ENCODE measurements at places on chromosomes 4 and X.

DNA sequence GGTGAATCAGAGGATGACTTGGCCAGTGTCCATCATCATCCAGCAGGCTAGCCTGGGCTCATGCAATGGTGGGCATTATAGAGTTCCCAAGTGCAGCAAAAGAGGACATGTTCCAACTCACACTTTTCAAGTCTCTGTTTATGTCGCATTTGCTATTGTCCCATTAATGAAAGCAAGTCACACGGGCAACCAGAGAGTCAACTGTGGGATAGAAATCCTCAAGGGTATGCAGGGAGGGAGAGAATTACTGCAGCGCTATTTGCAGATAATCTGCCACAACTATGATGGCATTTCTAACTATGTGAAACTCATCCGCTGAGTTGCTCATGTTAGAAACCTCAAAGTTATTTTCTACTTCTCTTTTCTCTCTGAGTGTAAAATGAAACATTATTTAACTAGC lies 78.5 kb upstream of the TAB3 start:
- DNase-seq, result no peak

- DNase-seq, result no peak
Observed at GRCh38 chrX:44844204-44844603, 383 bp downstream of the DUSP21 start.

DNA sequence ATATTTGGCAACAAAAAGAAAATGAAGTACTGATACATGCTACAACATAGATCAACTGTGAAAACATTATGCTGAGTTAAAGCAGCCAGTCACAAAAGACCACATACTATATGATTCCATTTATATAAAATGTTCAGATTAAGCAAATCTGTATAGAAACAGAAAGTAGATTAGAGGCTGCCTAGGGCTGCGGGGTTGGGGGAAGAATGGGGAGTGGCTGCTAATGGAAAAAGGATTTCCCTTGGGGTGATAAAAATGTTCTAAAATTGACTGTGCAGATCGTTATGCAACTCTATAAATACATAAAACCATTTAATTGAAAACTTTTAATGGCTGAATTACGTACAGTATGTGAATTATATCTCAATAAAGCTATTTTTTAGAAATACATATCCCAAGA lies 46.8 kb downstream of the NEK1 start:
- DNase-seq, result no peak

GRCh38 chr4:168440442-168441264 lies 39.6 kb downstream of the DDX60L start:
- DNase-seq, result no peak

GRCh38 chr4:119027811-119028210 lies 107.8 kb upstream of the MYOZ2 start:
- DNase-seq, result no peak

GRCh38 chr4:22500128-22500611 lies 15.7 kb downstream of the ADGRA3 start:
- no peak for DNase-seq

- DNase-seq, result no peak
Observed at GRCh38 chr4:140109737-140110136, 44.2 kb downstream of the MAML3 start.

GRCh38 chrX:77450996-77451395 lies 3.8 kb downstream of the FGF16 start:
- no peak for DNase-seq

DNA sequence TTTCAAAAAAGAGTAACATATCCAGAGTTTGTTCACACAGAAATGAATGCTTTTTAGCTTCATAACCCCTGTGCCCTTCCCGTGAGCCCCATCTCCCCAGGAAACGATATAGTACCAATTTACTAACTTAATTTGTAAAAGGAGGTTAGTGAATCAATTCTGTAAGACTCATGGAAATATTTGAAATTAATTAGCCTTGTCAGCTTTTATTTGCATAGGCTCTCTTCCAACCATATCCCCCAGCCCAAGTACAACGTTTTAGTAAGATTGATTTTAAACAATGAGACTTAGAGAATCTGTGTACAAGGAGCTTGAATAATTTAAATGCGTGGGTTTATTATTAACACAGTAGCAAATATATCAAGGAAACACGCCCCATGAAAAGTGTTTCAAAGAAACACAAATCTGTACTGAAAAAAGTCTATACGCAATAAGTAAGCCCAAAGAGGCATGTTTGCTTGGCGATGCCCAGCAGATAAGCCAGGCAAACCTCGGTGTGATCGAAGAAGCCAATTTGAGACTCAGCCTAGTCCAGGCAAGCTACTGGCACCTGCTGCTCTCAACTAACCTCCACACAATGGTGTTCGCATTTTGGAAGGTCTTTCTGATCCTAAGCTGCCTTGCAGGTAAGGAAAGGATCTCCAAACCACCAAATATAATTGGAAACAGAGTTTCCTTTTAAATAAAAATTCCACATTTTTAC lies at the start of gene VSIG1:
Gene VSIG1 (plus strand): TSS at position 512 of the 703 bp plus-strand sequence. CDS start 66 bp downstream, at position 578.
- DNase-seq, result no peak

GRCh38 chrX:9895225-9895912 lies 71.8 kb upstream of the CLDN34 start:
- no peak for DNase-seq

DNA sequence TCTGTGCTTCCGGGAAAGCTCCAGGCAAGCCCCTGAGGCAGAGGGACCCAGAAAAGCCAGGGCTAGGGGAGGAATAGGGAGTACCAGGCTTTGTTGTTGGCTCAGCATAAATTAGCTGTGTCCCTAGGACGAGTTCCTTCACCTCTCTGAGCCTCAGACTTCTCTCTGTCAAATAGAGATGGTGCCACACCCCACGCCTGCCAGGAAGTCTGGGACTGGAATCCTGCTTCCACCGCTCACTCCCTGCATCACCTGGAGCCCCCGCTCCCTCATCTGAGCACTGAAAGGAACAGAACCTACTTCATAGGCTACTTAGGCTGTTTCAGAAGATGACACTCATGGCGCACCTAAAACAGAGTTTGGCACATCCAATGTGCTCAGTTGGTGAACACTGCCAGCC lies 8.1 kb upstream of the JAKMIP1 start:
- no peak for DNase-seq

DNA sequence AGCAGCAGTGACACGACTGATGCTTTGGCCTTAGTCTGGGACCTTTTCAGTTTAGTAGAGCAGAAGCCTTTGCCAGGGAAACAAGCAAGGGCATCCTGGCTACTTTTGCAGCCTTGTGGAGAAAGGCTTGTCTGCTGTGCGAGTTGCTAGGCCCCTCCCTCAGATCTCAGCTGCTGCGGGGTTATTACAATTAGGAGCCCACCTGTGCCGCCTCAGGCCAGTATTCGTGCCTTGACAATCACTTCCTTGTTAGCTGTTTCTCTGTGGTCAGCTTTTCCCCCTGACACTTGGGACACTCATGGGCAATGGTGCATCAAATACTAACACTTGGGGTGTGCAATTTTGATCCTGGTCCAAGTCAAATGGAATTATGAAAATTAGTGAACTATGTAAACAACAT lies 67.9 kb downstream of the SH2D1A start:
- DNase-seq, result no peak

DNA sequence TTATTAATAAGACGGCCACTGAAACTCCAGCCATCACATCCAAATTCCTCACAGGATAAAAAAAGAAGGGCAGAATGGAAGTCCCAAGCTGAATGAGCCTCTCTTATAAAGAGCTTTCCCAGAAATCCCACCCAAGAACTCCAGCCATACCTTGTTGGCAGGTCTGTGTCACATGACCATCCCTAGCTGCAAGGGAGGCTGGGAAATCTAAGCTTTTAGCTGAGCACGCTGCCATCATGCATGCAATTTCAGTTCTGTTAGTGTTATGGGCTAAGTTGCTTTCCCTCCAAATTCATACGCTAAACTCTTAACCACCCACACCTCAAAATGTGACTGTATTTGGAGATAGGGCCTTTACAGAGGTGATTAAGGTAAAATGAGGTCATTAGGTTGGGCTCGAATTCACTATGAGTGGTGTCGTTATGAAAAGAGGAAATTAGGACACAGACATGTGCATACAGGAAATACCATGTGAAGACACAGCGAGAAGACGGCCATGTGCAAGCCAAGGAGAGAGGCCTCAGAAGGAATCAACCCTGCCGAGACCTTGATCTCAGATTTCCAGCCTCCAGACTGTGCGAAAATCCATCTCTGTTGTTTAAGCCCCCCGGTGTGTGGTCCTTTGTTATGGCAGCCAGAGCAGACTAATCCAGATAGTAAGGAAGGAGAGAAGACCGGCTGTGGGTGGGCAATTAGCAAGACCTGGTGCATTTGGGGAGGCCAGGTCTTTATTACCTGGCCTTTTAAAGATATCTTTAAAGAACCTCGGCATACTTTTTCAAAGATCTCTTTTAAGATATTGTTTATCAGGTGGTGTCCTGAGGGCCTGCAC lies 317.6 kb downstream of the BCOR start:
- no peak for DNase-seq

DNA sequence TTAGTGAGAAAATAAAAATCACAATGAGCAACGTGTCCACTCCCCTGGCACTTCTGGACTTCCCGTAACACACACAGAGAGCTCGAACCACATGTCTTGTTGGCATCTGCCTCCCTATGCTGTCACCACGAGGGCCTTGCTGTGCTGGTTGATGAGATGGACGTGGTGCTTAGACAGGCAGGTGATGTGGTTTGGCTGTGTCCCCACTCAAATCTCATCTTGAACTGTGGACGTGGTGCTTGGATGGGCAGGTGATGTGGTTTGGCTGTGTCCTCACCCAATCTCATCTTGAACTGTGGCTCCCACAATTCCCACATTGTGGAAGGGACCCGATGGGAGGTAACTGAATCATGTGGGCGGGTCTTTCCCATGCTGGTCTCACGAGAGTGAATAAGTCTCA lies 40.0 kb downstream of the FGFRL1 start:
- no peak for DNase-seq

DNA sequence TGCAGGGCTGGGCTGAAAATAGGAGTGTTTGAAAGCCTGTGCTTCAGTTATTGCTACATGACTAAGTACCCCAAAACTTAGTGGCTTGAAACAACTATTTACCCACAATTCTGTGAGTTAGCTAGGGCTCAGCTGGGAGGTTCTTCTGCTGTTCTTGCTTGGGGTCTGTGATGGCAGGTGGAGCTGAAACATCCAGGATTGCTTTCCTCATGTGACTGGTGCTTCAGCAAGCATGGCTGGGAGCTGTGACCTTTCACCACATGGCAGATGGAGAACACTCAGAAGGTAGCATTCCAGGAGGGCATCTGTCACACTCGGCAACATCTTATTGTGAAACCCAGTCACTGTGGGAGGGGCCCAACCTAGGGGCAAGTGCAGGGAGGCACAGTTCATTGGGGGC lies 57.0 kb upstream of the TBC1D14 start:
- DNase-seq, result no peak

GRCh38 chr4:27628609-27629008 lies 768.0 kb downstream of the STIM2 start:
- no peak for DNase-seq

DNA sequence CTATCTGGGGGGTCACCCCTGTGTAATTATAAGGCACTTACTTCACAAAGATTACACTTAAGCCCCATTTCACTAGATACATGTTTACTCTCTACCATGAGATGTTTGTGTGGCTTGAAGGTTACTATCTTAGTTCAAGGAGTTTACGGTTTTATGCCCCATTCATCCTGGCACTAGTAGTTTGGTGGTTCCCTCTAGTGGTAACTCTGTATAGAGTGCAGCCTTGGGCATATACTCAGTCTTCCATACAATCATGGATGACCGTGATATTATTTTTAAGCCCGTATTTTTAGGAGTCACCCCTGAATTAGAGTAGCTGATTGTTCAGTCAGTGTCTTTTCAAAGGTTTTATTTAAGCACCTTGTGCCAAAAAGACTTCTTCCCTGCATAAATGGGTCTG lies 109.9 kb upstream of the FAM47C start:
- DNase-seq, result no peak

GRCh38 chr4:189436207-189436606 lies 504.5 kb upstream of the FRG1 start:
- DNase-seq, result no peak

DNA sequence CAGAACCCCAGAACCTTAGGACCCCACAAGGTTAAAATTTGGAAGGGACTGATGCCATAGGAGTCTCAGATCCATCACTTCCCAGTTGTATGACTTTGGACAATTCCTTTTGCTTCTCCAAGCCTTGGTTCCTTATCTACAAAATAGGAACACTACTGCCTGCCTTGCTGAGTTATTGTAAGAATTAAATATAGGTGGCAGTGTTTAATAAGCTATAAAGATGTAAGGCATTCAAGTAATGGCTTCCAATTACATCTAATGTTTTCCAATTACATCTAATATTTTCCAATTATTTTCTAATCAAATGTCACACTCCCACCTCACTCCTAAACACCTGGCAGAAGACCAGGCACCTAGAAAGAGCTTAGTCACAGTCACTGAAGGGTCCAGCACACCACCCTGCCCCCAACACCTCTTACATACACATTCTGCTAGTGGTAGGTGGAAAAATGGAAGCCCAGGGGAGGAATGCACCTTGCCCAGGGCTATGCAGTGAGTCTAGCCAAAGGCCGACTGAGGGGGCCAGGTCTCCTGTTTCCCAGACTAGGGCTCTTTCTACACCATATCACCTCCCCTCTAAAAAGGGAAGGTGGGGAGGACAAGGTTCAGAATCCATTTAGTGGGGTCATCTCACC lies 24.5 kb upstream of the KDM5C start:
- DNase-seq, result no peak

- DNase-seq, result peak; percentile 52
Observed at GRCh38 chrX:13750204-13750603, 15.7 kb downstream of the OFD1 start.

GRCh38 chrX:85223359-85223758 lies 20.2 kb downstream of the SATL1 start:
- no peak for DNase-seq

DNA sequence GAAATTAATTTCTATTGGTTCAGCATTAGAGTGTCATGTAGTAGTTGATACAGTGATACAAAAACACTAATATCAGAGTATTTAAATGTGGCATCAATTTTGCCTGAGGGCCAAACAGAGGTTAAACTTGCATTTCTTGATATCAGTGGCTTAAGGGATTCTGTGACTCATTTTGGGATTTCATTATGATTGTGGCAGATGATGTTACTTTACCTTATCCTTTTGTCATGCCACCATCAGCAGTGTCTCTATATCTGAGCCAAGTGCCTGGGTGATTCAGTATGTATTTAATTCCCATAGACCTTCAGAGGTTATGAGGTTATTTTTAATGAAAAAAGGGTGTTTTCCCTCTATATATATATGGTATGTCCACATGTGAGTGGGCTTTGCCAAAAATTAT lies 582.9 kb downstream of the ADGRL3 start:
- no peak for DNase-seq

DNA sequence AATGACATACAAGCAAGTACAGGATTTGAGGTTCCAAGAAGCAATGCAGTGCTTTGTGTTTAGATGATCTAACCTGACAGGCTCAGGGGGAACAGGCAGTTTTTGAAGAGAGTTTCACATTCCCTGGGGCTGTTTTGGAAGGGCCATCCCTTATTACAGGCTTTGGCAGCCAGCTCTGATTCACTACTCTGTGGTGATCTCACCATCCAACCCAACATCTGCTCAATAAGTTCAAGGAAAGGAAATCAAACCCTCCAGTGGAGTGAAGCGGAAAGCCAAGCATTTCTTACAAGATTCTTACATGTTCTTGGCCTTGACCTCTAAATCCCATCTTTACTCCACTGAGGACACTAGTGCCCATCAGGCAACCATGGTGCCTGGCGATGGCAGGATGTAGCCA lies 7.5 kb downstream of the IDS start:
- DNase-seq, result no peak

- no peak for DNase-seq
Observed at GRCh38 chrX:40325161-40325560, 227.4 kb upstream of the BCOR start.

GRCh38 chrX:128728943-128729342 lies 676.7 kb upstream of the ACTRT1 start:
- no peak for DNase-seq
